Adrenal gland (tissue), 19 donors: ENCODE measurements at places on chromosomes 6 and 20. TPM values are rescaled to one million over a fixed set of nuclear protein-coding genes. Genes with fewer than 3 reads are reported as not detected.
A peak's percentile ranks its signal among the peaks of the same experiment; 100 is the strongest.

GRCh38 chr20:34369265-34369664, 6.2 kb downstream of the ITCH start:
- no peak overlapping the region for H3K27ac ChIP-seq
- no peak overlapping the region for H3K4me3 ChIP-seq
- no peak for DNase-seq
- H3K36me3 ChIP-seq: no peaks in the 10 kb centered on the region
- H3K4me1 ChIP-seq: peaks cover 14% of the 10 kb centered on the region

DNA sequence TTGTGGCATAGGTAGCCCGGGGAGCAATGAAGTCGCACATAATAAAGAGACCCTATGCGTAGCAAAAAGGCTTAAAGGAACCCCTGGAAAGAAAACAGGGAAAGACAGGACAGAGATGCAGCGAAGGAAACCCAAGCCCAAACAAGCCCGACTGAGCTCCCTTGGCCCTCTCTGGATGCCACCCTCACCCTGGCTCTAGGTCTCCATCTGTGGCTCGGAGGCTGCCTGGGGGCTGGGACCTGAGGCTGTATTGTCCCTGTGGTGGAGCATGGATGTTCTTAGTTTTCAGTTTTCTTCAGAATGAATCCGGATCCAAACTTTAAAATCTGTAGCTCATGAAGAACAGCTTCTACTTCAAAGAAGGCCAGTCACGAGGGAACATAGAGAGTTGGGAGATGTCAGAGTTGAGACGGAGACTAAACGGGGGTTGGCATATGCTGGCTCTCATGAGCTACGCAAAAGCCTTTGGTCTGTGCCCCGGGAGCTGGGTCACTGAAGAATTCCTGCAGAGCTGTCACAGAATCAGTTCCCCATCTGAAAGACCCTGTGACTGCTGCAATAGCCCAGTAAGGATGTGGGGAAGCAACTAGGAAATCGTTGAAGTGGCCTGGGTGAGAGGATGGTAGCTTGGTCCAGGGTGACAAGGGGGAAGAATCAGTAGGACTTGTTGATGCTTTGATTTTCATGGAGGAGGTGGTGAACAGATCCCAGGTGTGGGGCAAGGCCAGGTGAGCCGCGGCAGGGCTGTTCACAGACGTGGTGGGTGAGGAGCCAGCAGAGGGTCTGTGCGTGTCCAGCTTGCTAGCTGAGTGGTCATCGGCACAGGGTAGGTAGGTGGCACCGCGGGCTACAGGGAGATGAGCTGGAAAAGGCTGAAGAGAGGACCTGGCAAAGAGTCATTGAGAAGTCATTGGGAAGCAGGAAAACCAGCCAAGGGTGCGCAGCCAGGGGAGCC, 35.2 kb downstream of the SYNDIG1 start:
- H3K4me3 ChIP-seq: no peak overlapping the region
- no peaks in the 10 kb centered on the region for H3K36me3 ChIP-seq
- H3K4me1 ChIP-seq: no peaks in the 10 kb centered on the region
- no peaks in the 10 kb centered on the region for H3K27me3 ChIP-seq
- no peak for DNase-seq

- peaks cover 4% of the 10 kb centered on the region for H3K4me1 ChIP-seq
- no peaks in the 10 kb centered on the region for H3K27me3 ChIP-seq
- no peak within 1 kb of the TSS for H3K4me3 ChIP-seq
- H3K27ac ChIP-seq: no peak within 1 kb of the TSS
Measured at GRCh38 chr20:32858701-32859372, at the start of gene EFCAB8. EFCAB8 (plus strand) TSS chr20:32858923; CDS start chr20:32863793, 4,870 bp downstream.

GRCh38 chr6:29641430-29642148, 8.6 kb upstream of the GABBR1 start:
- no peaks in the 10 kb centered on the region for H3K4me1 ChIP-seq
- no peaks in the 10 kb centered on the region for H3K36me3 ChIP-seq
- H3K4me3 ChIP-seq: no peak overlapping the region
- no peak overlapping the region for H3K27ac ChIP-seq
- H3K27me3 ChIP-seq: no peaks in the 10 kb centered on the region

- no peaks in the 10 kb centered on the region for H3K36me3 ChIP-seq
- no peak for DNase-seq
- no peaks in the 10 kb centered on the region for H3K4me1 ChIP-seq
- H3K4me3 ChIP-seq: no peak overlapping the region
- H3K27ac ChIP-seq: no peak overlapping the region
Measured at GRCh38 chr6:93654548-93654947, 235.2 kb upstream of the EPHA7 start.

DNA sequence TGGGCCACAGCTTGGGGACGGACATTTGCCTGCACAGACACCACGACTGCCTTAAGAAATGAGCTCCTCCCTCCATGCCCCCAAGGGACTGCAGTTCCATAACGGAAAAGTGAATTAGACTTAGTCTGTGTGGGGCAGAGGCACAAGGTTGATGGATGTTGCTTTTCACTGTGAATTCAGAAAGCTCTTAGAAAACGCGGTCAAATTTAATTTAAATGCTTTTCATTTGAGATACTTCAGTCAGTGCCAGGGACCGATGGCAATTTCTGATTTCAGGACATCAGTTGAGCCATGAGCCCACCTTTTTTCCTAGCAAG, 356.4 kb downstream of the KIF16B start:
- no peaks in the 10 kb centered on the region for H3K4me1 ChIP-seq
- H3K4me3 ChIP-seq: no peak overlapping the region
- H3K27me3 ChIP-seq: no peaks in the 10 kb centered on the region
- no peaks in the 10 kb centered on the region for H3K36me3 ChIP-seq
- no peak for DNase-seq

GRCh38 chr6:55445648-55446204, 118.5 kb downstream of the GFRAL start:
- H3K36me3 ChIP-seq: no peaks in the 10 kb centered on the region
- H3K27ac ChIP-seq: no peak overlapping the region

GRCh38 chr6:38485488-38485887, 154.2 kb downstream of the BTBD9 start:
- H3K4me3 ChIP-seq: no peak overlapping the region
- H3K4me1 ChIP-seq: no peaks in the 10 kb centered on the region
- DNase-seq: no peak
- H3K36me3 ChIP-seq: no peaks in the 10 kb centered on the region
- H3K27me3 ChIP-seq: no peaks in the 10 kb centered on the region

GRCh38 chr6:151679081-151679480, 128.4 kb upstream of the ESR1 start:
- H3K4me3 ChIP-seq: no peak overlapping the region
- H3K27me3 ChIP-seq: no peaks in the 10 kb centered on the region
- no peaks in the 10 kb centered on the region for H3K36me3 ChIP-seq

GRCh38 chr6:10850728-10851127, 12.4 kb upstream of the MAK start:
- no peaks in the 10 kb centered on the region for H3K4me1 ChIP-seq
- H3K36me3 ChIP-seq: no peaks in the 10 kb centered on the region
- H3K27me3 ChIP-seq: no peaks in the 10 kb centered on the region
- no peak overlapping the region for H3K27ac ChIP-seq
- no peak overlapping the region for H3K4me3 ChIP-seq

- no peaks in the 10 kb centered on the region for H3K27me3 ChIP-seq
- no peaks in the 10 kb centered on the region for H3K4me1 ChIP-seq
- no peaks in the 10 kb centered on the region for H3K36me3 ChIP-seq
Measured at GRCh38 chr20:8800089-8800488, 268.8 kb upstream of the PLCB4 start.

DNA sequence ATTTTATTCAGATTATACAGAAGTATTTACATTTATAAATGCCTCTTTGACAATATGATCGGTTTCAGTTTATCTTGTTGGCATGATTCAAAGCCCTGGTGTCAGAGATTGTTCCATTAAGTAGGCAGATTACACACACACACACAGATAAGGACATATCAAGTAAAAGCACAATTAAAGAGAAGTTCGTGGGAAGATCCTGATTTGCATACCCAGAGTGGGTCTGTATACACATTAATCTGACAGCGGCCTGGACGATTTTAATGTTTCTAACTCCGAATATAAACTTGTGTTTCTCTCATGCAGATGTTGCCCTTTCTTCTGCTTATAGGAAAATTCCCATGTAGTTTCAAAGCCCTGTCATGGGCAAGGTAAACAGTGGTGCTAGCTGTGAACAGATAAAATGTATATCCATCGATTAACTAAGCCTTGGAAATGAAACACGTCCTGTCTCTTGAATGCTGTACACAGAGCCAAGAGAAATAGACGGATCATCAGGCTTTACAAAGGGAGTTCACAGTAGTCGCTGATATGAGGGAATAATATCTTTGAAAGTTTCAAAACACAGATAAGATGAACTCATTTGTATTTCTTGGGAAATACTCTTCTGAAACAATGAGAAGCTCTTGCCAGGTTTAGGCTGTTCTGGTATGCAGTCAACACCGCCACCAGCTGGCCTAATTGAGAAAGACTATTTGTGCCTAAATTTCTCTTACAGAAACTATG, 108.2 kb upstream of the GMDS start:
- no peak overlapping the region for H3K27ac ChIP-seq
- peak; percentile 74 for DNase-seq
- H3K4me1 ChIP-seq: peaks cover 9% of the 10 kb centered on the region
- H3K36me3 ChIP-seq: no peaks in the 10 kb centered on the region
- no peaks in the 10 kb centered on the region for H3K27me3 ChIP-seq

GRCh38 chr20:24935766-24936525, 13.1 kb upstream of the CST7 start:
- no peak for DNase-seq
- no peaks in the 10 kb centered on the region for H3K4me1 ChIP-seq
- H3K27me3 ChIP-seq: no peaks in the 10 kb centered on the region
- H3K36me3 ChIP-seq: no peaks in the 10 kb centered on the region
- no peak overlapping the region for H3K4me3 ChIP-seq

DNA sequence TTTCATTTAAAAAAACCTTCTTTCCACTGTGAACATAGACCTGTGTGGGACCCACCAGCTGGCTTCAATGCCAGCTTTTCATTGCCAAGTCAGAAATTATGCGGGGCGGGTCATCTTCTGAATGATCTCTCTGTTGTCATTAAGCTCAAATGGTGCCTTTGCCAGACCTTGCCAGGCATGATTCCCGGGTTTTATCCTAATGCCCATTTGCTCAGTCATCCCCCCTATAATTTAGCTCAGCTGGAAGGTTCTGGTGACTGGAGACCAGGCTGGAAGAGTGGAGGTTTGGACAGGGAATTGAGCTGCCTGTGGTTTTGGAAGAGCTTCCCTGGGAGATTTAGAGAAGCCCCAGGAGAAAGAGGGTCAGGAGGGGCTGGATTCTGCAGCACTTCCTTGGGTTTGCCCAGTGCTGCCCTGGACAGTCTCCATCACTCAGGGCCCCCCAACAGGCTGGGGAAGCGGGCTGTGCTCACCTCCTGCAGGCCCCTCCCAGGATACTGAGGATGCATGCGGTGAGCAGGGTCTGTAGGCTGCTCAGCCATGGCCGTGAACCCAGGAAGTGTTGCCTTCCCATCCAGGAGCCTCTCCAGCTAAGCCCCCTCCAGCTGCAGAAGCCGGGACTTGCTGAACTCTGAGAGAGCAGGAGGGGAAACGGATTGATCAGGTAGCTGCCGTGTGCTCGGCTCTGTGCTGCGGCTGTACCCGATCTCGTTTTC, 273.0 kb downstream of the CDH4 start:
- no peak overlapping the region for H3K27ac ChIP-seq
- DNase-seq: no peak
- no peaks in the 10 kb centered on the region for H3K36me3 ChIP-seq
- no peaks in the 10 kb centered on the region for H3K4me1 ChIP-seq
- no peaks in the 10 kb centered on the region for H3K27me3 ChIP-seq
- H3K4me3 ChIP-seq: no peak overlapping the region

DNA sequence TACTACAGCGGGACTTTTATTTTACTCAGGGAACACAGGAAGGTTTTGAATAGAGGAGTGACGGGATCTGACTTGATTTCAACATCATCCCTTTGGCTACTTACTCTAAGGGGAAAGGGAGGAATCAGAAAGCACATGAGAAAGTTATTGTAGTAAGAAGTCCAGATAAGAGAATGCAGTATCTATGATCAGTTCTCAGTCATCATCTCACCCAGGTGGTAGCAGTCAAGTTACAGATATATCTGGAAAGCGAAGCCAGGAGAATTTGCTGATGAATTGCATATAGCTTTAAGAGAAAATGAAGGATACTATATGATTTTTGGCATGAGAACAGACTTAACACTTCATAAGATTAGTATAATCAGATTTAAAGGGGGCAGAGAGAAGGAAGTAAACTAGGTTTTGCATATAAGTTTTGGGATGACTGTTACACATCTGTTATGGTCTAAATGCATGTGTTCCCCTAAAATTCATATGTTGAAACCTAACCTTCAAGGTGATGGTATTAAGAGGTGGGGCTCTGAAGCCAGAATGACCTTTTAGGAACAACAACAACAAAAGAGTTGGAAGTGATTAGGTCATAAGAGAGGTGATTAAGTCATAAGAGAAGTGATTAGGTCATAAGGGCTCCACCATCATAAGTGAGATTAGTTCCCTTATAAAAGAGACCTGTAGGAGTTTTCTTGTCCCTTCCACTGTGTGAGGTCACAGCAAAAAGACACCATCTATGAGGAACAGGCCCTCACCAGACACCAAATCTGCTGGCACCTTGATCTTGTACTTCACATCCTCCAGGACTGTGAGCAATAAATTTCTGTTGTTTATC, 6.7 kb downstream of the RAD21L1 start:
- H3K27me3 ChIP-seq: peaks cover 39% of the 10 kb centered on the region
- H3K36me3 ChIP-seq: no peaks in the 10 kb centered on the region
- H3K4me1 ChIP-seq: no peaks in the 10 kb centered on the region
- no peak overlapping the region for H3K4me3 ChIP-seq
- H3K27ac ChIP-seq: no peak overlapping the region

OOEP gene
- total RNA-seq: not detected

RTF2 gene
- 97.2 TPM for total RNA-seq

SOBP gene
- 14.7 TPM for total RNA-seq

CCN6 gene
- not detected for total RNA-seq

CARMIL1 gene
- total RNA-seq: 21.6 TPM

HLA-DPA1 gene
- 128 TPM for total RNA-seq

EBF4 gene
- 2.8 TPM for total RNA-seq

OR2B2 gene
- not detected for total RNA-seq

C6orf132 gene
- total RNA-seq: 0.36 TPM
